Stimulated activated CD4-positive, alpha-beta T cell treated with anti-CD3 and anti-CD28 coated beads, Interleukin-12 subunit alpha, Interleukin-12 subunit beta, amount 100 ng/mL, for 4 hours (primary cell): ENCODE measurements at places on chromosomes 2 and 18.

DNA sequence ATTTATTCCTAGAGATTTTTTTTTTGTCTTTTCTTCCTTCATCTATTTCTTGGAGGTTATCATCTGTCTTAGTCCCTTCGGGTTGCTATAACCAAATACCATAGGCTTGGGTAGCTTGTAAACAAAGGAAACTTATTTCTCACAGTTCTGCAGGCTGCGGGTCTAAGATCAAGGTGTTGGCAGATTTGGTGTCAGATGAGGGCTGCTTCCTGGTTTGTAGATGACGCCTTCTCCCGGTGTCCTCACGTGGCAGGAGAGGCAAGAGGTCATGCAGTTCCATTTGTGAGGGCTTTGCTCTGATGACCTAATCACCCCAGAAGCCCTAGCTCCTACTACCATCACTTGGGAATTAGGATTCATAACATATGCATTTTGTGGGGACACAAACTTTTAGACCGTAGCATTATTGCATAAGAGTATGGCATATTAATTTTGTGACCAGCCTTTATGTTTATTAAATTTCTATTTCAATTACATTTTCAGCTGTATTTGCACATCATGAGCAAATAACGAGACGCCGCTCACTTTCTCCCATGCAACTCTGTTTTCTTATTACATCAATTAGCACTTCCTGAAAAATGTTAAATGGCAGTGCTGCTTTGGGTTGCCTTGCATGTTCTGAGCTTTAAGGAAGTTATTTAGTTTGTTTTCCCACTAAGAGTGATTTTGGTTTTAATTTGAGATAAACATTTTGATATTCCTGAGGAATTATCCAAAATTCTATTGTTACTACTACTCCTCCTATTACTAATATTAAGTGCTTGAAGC lies 246.4 kb upstream of the HDAC4 start:
- no peak for DNase-seq

DNA sequence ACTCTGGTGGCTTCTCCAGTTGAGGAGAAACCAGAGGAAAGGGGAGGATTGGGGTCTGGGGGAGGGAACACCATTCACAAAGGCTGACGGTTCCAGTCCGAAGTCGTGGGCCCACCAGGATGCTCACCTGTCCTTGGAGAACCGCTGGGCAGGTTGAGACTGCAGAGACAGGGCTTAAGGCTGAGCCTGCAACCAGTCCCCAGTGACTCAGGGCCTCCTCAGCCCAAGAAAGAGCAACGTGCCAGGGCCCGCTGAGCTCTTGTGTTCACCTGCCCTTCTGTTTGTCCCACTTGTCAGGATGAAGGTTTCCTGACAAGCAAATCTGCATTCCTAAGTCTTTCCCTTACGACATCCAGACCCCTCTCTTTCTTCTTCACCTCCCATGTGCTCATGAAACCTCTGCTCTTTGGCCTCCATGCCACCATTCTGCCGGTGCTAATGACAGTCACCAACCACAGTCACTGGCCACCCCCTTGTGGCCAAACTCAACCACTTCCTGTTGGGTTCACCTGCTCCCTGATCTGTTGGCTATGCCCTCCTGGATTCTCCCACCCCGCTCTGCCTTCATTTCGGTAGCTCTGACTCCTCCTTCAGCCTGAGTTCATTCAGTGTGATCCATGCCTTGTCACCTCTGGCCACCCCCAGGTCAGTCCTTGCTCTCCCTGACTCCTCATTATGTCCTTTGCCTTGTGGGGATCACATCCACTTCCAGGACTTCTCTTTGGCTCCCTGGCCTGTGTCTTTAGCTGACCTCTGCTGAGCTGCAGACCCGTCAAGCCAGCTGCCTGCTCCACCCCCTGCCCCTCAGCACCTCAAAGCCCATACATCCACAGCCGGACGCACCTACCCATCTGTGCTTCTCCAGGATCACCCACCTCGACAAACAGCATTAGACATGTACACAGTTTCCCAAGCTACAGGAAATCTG lies 17.6 kb downstream of the EMX1 start:
- no peak for DNase-seq

DNA sequence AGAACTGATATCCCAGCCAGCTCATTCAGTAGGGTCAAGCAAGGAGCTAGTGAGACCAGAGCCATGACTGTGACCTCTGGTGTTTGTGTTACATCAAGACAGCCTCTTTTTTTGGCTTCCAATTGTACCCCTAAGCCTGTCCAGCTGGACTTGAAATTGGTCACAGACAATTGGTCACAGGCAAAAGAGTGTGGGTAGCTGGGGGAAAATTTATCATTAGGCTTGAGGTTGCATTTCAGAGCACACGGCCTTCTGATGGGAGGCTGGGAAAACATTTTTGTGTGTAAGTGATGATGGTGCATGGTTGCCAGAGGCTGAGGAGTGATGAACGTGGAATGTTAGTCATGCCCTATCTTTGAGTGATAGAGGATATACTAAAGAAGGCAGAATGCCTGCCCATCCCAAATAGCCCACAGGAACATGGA lies 285.1 kb upstream of the SLC14A2 start:
- DNase-seq, result no peak

- no peak for DNase-seq
Measured at GRCh38 chr2:224885836-224886547, 156.3 kb downstream of the DOCK10 start.

DNA sequence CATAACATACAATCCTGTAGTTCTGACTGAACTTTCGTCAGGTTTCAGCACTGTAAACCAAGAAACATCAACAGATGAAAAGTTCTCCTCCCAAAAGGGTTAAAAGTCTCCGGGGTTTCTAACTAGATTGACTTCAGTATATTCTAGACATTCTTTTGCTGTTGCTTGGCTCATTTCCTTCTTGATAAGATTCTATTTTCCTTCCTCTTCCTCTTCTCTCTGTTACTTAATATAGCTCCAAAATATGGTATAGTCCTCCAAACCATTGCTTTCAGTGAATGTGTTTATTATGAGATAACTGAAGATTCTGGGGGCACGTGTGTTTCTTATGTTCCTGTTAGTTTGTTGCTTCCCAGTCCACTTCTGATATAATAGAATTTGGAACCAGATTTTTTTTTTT lies 46.4 kb upstream of the MAP4K3 start:
- DNase-seq, result no peak

DNA sequence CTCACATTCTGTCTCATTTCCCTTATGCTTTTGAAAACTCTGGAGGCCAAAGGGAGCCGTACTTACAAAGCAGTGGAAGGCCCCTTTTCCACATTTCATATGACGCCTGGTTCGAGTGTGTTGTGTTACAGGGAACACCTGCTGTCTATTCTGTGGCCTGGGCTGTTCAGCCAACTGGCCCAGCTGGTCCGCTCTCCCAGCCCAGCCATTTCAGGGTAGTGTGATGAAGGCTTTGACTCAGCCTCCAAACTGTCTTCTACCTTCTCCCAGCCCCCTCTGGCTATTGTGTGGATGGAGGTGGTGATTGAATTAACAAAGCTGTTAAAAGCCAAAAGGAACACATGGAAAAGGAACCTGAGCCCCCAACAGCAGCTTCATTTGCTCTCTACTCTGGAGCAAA lies 233.8 kb downstream of the ICOS start:
- DNase-seq, result no peak

- no peak for DNase-seq
Measured at GRCh38 chr18:49230326-49230725, 230.1 kb downstream of the DYM start.

DNA sequence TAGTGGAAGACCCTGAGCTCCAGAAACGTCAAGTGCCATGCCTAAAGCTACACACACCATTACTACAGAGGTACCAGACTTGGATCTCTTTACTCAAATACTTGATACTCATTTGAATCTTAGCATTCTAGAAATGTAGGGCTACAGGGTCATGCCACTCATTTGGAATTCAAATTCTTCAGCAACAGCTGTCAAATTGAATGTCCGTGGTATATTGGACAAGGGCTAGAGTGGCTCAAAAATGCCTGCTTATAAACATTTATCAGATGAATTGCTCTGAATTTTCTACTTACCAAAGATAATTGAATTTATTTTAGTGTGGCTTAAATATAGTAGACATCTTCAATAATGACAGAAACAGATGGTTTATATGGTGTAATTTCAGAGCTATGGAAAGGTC lies 669.7 kb downstream of the SLC4A3 start:
- no peak for DNase-seq

GRCh38 chr18:5879479-5879882 lies 15.8 kb downstream of the TMEM200C start:
- DNase-seq, result no peak

GRCh38 chr2:239113171-239113570 lies 265.3 kb downstream of the TWIST2 start:
- no peak for DNase-seq

GRCh38 chr2:74438248-74438647 lies 3.5 kb downstream of the RTKN start:
- no peak for DNase-seq

- no peak for DNase-seq
Measured at GRCh38 chr2:40809156-40809555, 357.3 kb upstream of the SLC8A1 start.

DNA sequence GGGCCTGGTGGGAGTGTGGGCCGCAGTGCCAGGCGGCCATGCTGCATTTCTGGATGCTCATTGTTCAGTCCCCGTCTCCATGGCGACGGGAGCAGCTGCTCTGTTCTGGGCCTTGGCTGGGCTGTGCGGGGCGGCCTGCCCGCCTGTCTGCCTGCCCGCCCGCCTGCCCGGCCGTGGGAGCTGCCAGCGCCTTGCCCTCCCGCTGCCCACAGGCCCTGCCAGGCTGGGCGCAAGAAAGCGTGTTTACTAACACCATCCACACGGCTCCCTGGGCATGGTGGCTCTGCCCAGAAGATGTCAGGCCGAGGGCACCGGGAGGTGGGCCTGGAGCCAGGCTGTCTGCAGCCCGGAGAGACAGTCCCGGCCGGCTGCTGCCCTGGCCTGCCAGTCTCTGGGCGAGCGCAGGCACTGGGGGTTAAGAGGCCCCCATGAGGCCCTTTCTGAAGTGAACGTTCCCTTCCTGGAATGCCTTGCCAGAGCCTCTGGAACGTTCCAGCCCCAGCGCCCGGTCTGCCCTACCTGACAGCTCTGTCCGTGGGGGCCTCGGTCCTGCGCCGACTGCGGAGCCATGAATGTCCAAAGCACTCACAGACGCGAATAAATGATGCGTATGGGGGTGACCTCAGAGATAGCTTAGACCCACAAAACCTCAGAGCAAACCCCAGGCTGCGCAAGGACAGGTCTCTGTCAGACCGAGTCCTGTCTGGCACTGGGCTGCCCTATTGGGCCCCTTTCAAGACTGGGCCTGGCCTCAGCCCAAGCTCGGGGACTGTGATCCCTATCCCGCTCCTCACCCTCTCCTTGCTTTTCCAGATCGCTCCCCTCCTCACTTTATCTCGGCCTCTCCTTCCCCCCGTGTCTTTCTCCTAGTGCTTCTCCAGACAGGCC lies 44.3 kb downstream of the MYCN start:
- DNase-seq, result no peak

GRCh38 chr2:8015848-8016600 lies 665.8 kb upstream of the ID2 start:
- no peak for DNase-seq

DNA sequence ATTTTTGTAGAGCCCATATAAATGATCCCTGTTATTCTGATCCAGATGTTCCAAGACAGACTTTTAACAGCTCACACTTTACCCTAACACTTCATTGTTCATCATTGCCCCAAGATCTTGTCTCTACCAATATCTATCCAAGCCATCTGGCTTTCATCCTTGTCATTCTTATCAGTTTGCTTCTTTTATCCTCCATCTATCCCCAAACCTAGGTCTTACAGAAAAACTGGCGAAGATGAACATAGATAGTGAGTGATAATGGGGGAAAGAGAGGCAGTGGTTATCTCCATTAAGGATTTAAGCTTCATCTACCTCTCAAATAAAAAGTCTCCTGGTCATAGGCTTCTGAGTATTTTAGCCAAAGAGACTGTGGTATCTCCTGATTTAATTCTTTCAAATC lies 89.5 kb downstream of the DHRS9 start:
- no peak for DNase-seq

DNA sequence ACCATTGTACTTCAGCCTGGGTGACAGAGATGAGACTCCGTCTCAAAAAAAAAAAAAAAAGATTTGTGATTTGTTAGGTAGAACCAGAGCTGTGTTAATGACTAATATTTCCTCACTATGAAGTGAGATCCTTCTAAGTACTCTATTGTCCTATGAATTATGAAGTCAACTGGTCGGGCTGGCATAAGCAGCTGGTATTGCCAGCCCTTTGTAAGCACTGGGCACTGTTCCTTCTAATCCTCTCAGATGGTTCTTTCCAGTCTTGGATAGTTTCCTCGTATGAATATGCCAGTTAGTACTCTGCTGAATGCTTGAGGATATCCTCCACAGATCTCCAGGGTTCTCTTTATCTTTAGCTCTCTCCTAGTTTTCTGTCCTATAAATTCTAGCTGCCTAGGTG lies 223.1 kb upstream of the SP5 start:
- no peak for DNase-seq

- DNase-seq, result no peak
Measured at GRCh38 chr2:176534798-176535466, 265.7 kb downstream of the MTX2 start.

DNA sequence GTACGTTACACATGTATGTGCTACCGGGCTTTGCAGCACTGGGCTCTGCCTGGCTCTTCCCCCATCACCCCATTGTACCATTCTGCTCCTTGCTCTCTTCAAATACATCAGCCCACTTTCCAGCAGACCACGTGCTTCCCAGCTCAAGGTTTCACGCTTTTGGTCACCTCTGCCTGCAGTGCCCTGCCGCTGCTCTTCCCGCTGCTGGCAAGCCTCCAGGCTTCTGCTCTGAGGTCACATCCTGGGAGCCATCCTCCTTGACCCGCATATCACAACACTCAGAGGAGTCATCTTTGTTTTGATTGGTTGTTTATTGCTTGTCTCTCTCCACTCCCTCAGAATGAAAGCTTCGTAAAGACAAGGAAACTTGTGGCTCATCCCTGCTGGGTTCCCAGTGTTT lies 34.1 kb downstream of the KIF5C start:
- no peak for DNase-seq

GRCh38 chr2:149329489-149330126 lies 779 bp upstream of the LYPD6 start:
- DNase-seq, result no peak

- no peak for DNase-seq
Measured at GRCh38 chr2:16025211-16025875, 85.0 kb downstream of the MYCN start.

DNA sequence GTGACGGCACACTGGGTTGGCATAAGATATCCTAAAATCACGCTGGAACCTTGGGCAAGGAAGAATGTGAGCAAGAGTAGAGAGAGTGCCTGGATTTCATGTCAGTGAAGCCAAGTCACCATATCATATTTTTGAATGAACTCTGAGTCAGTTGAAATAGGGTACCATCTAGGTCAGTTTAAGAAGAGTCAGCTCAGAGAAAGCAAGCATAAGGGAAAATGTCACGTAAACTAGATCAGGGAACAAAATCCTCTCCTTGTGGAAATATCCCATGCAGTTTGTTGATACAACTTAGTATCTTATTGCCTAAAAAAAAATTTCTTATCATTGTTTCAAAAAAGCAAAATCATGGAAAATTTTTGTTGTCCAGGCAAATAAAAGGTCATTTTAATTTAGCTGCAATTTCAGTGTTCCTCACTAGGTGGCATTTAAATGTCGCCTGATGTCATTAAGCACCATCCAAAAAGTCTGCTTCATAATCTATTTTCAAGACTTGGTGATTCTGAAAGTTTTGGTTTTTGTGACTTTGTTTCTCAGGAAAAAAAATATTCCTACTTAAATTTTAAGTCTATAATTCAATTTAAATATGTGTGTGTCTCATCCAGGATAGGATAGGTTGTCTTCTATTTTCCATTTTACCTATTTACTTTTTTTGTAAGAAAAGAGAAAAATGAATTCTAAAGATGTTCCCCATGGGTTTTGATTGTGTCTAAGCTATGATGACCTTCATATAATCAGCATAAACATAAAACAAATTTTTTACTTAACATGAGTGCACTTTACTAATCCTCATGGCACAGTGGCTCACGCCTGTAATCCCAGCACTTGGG lies 19.6 kb downstream of the RSAD2 start:
- DNase-seq, result no peak
